ENCODE measurements at places on chromosomes 2 and 18.

GRCh38 chr2:52594026-52594425, 1173.6 kb upstream of the CHAC2 start:
- DNase-seq: no peak

- DNase-seq: no peak
These were observed 29.3 kb downstream of the PELI1 start for GRCh38 chr2:64114912-64115277.

GRCh38 chr18:9915291-9916076, 1.7 kb downstream of the VAPA start:
- DNase-seq: no peak

- no peak for DNase-seq
These were observed 228.8 kb downstream of the ETAA1 start for GRCh38 chr2:67625690-67626475.

GRCh38 chr2:166042356-166042755, 85.5 kb downstream of the SCN1A start:
- no peak for DNase-seq

- no peak for DNase-seq
These were observed 144.6 kb upstream of the RMP24 start for GRCh38 chr18:35827903-35828275.

GRCh38 chr2:67260343-67261277, 136.5 kb upstream of the ETAA1 start:
- DNase-seq: peak; percentile 23

DNA sequence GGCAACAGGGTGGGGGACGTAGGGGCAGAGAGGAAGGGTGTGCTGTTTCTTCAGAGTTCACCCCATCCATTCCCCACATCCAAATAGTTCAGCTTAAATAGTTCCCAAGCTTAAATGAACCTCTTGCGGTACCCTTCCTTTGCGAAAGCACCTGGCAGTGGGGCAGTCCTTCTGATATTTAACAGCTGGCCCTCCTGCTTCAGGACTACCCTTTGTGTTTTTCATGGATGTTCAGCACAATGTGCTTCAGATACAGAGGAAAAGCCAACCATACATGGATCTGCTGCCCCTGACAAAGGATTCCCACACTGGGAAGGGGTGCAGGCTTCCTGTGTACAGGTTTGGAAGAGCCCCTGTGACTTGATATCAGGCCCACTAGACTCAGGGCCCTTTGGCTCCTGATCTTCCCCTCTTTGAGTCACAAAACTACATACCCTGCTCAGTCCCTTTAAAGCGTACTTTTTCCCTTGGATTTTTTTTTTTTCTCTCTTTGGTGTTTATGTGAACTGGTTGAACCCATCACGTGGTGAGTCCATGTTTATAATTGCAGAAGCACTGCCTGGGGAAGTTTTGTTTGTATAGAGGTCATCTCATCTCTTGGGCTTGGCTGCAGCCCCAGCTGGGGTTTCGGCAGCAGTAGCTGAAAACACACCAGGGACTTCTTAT, 45.3 kb upstream of the IGFBP5 start:
- DNase-seq: no peak

DNA sequence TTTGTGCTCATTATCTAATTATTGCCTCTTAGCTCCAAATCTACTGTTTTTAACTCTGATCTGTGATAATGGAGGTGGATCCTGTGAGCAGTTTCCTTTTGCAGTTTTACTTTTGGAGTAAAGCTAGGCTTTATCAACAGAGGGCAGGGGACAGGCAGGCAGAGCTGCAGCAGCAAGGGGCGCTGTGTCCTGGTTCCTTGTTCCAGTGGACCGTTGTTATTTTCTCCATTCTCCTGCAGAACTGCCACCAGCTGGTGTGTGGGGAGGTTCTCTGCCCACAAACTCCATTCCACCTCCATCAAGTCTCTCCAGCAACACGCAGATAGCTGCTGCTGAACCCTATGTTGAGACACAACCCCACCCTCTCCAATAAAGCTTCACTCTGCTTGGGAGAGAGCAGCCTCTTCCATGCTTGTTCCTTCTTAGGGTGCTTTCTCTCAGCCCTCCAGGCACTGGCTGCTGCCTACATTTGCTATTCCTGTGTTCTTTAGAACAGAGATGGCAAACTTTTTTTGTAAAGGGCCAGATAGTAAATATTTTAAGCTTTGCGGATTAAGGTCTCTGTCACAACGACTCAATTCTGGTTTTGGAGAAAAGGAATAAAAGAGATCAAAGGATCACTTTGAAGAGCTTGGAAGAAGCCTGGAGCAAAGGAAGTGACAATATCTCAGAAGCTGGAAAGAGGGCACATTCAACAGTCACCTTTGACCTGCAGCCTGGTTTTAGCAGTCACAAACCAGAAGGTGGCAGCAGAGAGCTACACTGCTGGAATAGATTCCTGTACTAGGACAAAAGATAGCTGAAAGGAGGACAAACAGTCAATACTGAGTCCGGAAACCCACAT, 208.8 kb downstream of the CCDC178 start:
- peak; percentile 2 for DNase-seq

- DNase-seq: no peak
These were observed 136.5 kb downstream of the COPS8 start for GRCh38 chr2:237222178-237222577.

GRCh38 chr2:102397209-102397608, 25.8 kb upstream of the IL18RAP start:
- no peak for DNase-seq

GRCh38 chr2:240997141-240997855, 1.1 kb upstream of the SNED1 start:
- no peak for DNase-seq

DNA sequence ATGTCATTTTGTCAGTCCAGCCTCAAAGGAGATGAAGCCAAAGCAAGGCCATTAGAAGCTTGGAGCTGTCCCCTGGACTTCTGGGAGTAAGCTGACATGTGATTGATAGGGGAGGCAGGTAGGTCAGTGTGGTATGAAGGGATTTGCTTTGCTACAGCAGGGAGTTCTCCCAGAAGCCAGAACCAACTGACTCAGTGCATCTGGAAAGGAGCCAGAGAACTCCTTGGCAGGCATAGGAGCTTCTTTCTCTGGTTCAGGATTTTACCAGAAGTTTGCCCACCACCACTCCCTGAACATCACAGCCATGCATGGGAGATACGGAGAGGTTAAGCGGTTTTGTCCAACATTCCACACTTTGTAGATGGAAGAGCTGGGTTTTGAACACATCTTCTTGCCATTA, 24.5 kb upstream of the KCNE4 start:
- DNase-seq: no peak

All from H54 (cell line).